ENCODE measurements at places on chromosomes 7 and 10.

DNA sequence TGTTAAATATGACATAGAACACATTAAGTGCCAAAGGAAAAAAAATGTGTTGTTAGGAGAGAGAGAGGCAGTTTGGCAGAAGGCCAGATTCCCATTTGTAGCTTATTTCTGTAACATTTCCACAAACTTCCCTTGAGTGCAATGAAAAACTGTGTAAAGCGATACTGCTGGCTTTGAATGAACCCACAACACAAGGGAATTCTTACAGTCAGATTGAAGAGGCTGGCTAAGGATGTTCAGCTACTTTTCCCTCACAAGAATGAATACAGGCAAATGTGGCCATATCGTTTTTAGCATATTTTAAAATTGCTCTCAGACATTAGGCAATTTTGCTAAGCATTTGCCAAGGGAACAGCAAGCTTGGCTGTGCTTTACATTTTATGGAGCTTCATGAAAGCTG, 614.1 kb upstream of the FZD8 start:
- DNase-seq, result no peak

DNA sequence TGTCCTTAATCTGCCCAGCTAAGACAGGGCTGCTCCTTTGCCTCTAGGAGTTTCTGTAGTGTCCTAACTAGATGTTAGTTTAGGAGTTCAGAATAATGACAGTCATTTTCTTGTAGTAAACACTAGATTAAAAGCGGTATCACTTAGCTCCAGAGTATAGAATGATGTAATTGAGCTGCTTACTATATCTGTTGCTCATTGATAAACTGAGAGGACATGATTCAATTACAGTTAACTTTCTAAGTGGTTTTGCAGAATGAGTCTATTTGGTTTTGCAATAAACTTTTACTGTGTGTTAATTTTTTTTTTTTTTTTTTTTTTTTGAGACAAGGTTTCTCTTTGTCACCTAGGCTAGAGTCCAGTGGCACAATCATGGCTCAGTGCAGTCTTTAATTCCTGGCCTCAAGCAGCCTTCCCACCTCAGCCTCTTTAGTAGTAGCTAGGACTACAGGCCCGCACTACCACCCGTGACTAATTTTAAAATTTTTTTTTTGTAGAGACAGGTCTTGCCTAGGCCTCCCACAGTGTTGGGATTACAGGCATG, 1.8 kb downstream of the STMP1 start:
- DNase-seq, result no peak

DNA sequence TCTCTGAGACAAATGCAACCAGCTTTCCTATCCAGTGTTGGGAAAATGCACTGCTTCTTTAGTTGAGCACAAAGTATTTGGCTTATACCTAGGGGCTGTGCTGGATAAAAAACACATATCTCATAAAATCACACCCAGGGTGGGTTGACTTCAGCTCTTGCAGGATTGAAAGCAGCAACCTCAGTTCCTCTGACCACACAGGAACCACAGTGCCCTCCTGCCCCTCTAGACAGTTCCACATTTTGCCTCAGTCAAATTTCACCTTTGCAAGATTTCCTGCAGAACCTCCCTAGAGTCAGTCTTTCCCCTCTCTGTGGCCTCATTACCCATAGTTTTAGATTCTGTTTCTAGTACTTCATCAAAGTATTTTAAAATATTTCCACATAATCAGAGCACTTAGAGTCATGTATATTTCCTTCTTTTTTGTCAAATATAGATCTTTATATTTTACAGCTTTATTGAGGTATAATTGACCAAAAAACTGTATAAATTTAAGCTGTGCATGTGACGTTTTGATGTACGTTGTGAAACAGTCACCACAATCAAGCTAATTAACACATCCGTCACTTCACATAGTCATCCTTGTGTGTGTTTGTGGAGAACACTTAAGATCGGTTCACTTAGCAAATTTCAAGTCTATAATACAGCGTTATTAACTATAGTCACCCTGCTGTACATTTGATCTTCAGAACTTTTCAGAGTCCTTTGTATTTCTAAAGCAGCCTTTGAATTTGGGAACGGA, 37.0 kb upstream of the EGR2 start:
- DNase-seq, result no peak

- no peak for DNase-seq
Observed at GRCh38 chr10:96576277-96576980, 10.4 kb downstream of the TM9SF3 start.

GRCh38 chr10:132519382-132520176, 18.0 kb upstream of the INPP5A start:
- no peak for DNase-seq

GRCh38 chr10:71354776-71355175, 35.7 kb downstream of the SLC29A3 start:
- DNase-seq, result no peak

- no peak for DNase-seq
Observed at GRCh38 chr7:43591558-43592180, 8.8 kb downstream of the STK17A start.

GRCh38 chr7:91045606-91046005, 218.6 kb upstream of the FZD1 start:
- no peak for DNase-seq

- peak; percentile 13 for DNase-seq
Observed at GRCh38 chr10:23344241-23344841, at the start of gene C10orf67. TSS of gene C10orf67 (minus strand) at chr10:23344797. CDS start at chr10:23344774, 23 bp downstream.

Measured in DMS153 (cell line).